Stimulated activated CD4-positive, alpha-beta T cell treated with anti-CD3 and anti-CD28 coated beads, Interleukin-4, amount 100 ng/mL, for 4 hours (primary cell): ENCODE measurements at places on chromosomes 11 and 22.

GRCh38 chr22:19480173-19480568 is 451 bp downstream of the CDC45 start:
- DNase-seq, result no peak

DNA sequence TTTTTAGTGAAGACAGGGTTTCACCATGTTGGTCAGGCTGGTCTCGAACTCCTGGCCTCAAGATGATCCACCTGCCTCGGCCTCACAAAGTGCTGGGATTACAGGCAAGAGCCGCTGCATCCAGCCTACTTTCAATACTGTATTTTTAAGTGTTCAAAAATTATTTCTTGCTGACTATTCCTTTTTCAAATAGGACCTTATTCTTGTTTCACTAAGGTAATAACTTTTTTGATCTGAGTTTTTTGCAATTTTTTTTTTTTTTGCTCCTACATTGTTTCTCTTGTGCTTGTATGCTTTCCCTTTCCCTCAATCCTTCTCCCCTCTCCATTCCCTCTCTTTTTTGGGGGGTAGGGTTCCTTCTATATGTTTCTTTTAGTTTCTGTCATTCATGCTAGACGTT is 73.1 kb downstream of the FAM168A start:
- no peak for DNase-seq

DNA sequence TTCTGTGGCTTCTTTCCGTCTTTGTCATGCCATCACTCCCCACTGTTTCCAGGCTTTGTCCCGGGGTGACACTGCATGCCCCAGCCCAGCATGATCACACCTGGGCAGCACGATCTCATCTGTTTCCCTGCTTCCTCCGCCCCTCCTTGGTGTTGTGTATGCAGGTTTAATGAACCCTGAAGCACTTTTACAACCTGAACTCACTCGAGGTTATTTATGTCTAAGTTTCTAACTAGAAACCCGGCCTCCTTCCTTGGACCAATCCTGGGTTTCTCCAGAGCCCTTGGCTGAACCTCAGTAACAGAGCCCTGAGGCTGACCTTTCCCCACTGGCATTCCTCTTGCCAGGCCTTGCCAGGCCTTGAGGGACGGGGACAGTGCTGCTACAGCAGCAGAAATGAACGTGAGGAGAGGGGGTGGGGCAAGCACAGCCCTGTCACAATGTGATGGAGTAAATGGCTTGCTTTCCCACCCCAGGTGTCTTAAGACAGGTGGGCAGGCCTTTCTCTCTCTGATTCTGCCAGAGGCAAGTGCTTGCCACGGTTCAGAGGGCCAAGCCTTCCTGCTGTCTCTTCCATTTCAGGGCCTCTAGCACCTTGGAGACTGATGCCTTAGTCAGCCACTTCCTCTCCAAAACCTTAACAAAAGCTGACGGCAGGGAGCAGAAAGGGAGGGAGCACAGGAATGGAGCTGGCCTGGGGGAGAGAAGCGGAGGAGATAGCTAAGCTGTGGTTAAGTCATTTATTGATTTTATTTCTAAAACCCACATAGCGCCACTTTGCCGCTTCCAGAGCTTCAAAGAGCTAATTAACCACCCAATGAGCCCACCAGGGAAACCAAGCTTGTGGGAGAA is 3.1 kb upstream of the PYGM start:
- DNase-seq, result no peak

- DNase-seq, result no peak
Observed at GRCh38 chr11:118870396-118871343, 13.0 kb upstream of the CXCR5 start.

- DNase-seq, result no peak
Observed at GRCh38 chr11:1077033-1077416, 2.4 kb downstream of the MUC2 start.

GRCh38 chr11:28983780-28984179 is 875.6 kb downstream of the METTL15 start:
- no peak for DNase-seq

GRCh38 chr11:79481795-79482194 is 41.0 kb upstream of the TENM4 start:
- no peak for DNase-seq

DNA sequence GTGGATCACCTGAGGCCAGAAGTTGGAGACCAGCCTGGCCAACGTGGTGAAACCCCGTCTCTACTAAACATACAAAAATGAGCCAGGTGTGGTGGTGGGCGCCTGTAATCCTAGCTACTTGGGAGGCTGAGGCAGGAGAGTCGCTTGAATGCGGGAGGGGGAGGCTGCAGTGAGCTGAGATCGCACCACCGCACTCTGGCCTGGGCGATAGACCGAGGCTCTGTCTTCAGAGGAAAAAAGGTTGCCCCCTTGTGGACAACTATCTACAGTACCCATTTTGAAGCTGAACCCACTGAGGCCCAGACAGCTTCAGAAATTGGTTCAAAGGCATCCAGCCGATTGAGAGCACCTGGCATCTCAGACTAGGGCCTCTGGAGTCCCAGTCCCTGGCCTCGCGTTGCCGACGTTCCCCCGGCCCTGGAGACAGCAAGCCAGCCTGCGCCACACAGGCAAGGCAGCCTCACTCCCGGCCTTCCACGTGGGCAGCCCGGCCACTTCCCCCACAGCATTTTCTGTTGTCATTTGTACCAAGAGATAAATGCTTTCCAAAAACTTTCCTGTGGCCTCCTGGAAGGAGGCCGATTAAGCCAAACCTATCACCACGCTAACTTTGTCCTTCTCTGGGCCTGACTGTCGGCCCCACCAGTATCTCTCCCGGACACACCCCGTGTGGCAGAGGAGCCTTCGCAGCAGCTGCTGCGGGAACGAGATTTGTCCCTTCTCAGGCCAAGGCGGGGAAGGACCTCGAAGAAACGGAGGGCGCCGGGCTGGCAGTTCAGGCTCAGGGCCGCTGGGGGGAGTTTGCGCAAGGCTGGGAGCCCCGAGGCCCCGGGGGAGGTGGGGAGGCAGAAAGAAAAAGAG is 82.8 kb downstream of the FLI1 start:
- DNase-seq, result peak; percentile 24

GRCh38 chr11:1155274-1155693 is 2.5 kb upstream of the MUC5AC start:
- no peak for DNase-seq

- DNase-seq, result no peak
Observed at GRCh38 chr22:39155421-39155820, 2.9 kb upstream of the CBX7 start.

DNA sequence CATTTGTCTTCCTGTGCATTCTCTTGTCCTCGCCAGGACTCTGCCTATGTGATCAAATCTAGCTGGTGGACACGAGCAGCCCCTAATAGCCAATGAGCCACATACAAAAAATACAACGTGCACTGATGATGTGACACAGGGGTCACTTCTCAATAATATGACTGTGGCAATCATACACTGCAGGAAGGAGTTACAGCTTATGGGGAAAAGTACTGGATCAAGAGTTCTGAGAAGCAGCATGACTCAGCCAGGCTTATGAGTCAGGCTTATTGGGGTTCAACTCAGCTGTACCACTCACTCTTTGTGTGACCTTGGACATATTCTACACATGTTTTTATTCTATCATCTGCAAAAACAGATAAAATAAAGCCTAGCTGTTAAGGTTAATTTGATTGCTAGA is 889.4 kb upstream of the TENM4 start:
- no peak for DNase-seq

DNA sequence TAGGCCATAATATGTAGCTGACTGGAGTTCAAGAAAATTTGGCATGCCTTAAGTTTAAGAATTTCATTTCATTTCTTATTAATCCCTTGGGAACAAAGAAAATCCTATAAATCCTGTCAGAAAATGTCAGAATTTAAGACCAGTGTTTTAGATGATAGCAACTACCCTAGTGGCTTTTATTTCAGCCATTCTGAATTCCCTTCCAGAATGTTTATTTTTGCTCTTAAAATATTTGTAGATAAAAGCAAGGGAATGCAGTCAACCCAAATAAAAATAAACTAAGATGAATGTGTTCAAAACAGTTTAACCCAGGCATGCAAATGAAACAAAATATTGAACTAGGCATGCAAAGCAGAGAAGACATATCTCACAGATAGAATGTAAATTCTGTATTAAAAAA is 356.9 kb upstream of the LRRC4C start:
- DNase-seq, result no peak

DNA sequence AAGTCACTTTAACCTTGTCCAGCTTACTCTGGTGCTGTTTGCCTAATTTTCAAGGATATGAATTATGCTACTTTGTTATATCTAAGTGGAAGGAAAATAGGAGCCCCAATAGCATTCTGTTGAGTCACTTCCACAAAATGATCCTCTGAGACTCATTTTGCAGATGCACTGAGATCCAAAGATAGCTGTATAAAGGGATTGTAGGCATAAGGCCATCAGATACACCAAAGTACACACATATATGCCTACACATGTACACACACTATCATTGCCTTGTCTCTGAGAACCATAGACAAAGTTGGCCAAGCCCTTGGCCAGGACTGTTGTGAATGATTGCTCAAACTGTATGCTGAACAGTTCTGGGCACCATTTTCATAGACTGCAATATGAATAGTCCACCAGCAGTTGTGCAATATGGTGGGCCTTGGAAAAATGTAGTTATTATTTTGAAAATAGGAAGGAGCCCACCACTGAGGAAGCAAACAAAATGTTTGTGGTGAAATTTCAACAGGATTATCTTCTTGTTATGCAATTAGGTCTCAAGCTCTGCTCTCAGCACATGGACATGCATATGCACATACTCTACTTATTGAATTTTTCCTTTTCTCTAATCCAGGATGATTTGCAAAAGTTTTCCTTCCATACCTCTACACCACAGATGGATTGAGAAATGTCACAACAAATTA is 186.0 kb upstream of the CTSC start:
- no peak for DNase-seq

DNA sequence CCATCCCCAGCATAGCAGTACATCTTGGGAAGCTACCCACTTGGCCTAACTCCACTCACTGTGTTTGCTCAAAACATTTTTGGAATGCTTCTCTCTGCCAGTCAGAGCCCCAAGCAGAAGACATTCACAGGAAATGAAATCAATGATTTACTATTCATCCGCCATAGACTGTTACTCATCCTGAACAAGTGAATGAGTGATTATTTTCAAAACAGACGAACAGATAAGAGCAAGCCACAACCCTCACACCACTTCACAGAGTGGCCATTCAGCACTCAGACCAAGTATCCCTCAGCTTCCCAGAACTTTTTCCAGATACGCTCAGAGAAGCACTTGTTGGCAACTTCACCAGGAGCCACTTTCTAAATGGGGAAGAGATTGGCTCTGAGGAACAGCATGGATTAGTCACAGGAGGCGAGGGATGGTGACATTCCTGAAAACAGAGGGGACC is 13.0 kb upstream of the UBASH3B start:
- no peak for DNase-seq

DNA sequence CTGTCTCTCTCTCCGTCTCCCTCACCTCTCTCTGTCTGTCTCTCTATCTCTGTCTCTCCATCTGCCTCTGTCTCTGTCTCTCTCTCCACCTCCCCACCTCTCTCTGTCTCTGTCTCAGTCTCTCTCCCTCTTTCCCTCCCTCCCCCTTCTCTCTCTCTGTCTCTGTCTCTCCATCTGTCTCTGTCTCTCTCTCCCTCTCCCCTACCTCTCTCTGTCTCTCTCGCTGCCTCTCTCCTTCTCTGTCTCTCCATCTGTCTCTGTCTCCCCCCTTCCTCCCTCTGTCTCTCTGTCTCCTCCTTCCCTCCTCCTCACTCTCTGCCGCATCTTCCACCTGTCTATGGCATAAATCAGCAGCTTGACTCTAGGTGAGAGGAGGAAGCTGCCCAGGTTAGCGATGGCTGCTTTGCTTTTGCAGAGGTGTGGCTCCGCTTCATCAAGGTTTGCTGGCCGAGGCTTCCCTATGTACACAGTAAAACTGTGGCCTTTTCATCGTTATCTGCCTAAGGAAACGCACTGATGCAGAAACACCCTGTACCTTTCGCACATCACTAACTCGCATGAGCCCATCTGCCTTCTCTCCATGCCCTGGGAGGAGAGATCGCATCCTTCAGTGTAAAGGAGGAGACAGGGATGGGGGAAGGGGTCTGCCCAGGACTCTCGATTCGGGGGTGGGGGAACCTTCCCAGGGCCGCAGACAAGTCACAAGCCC is 44.5 kb downstream of the ANO1 start:
- DNase-seq, result no peak

GRCh38 chr22:40678493-40679248 is 613 bp upstream of the MCHR1 start:
- DNase-seq, result no peak

DNA sequence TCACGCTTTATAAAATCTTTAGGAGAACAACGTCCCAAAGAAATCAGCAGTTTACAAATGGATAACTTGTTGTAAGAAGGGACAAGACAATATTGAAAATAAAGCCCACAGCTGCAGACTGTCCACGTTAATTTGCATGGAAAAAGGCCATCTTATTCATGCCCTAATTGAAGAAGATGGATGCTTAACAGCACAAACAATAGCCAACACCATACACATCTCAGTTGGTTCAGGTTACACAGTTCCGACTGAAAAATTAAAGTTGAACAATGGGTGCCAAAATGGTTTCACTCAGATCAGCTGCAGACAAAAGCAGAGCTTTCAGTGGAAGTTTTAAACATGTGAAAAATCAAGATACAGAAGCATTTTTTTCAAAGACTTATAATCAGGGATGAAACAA is 314.2 kb downstream of the RAB38 start:
- DNase-seq, result no peak

GRCh38 chr22:26276529-26277160 is 107.4 kb downstream of the SEZ6L start:
- DNase-seq, result no peak

DNA sequence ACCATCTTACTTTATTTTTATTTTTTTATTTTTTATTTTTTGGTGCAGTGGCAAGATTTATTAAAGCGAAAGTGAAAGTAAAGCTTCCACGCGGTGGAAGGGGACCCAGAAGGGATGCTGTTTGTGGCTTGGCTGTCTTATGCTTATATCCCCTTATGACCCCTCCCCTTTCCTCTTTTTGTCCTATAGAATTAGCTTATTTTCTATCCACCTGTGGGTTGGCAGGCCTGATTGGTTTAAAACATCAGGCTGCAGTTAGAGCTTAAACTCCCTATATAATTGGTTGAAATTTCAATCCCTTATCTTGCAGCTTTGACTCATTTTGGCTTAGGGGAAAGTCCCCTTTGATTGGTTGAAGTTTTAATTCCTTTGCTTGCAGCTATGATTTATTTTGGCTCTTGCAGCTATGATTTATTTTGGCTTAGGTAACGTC is 50.5 kb downstream of the NNMT start:
- peak; percentile 5 for DNase-seq

- DNase-seq, result peak; percentile 41
Observed at GRCh38 chr11:77191823-77192495, 63.9 kb downstream of the MYO7A start.

- DNase-seq, result no peak
Observed at GRCh38 chr11:61265357-61265756, 24.4 kb downstream of the PGA5 start.

- no peak for DNase-seq
Observed at GRCh38 chr11:8087185-8087584, 6.2 kb downstream of the TUB start.
